Hepatocyte (in vitro differentiated cells): ENCODE measurements at places on chromosomes 7 and 10. TPM values are rescaled to one million over a fixed set of nuclear protein-coding genes. Genes with fewer than 3 reads are reported as not detected.

GJD4 gene
- total RNA-seq: 0.17 TPM in 1 of 2 replicates, not detected in the other

PRLHR gene
- total RNA-seq: not detected in 2 replicates

CDK13 gene
- 71.8 and 76.0 TPM in 2 replicates for total RNA-seq

SFXN2 gene
- total RNA-seq: 6.2 and 17.5 TPM in 2 replicates

COL1A2 gene
- 1,011 and 1,836 TPM in 2 replicates for total RNA-seq

TUBAL3 gene
- 1.0 and 1.7 TPM in 2 replicates for total RNA-seq

FAM107B gene
- total RNA-seq: 84.8 and 85.5 TPM in 2 replicates

MKI67 gene
- 9.1 and 13.1 TPM in 2 replicates for total RNA-seq

SMKR1 gene
- 0.88 TPM in 1 of 2 replicates, not detected in the other for total RNA-seq

OLAH gene
- total RNA-seq: not detected in 2 replicates

TPK1 gene
- total RNA-seq: 7.4 and 9.7 TPM in 2 replicates

DNA sequence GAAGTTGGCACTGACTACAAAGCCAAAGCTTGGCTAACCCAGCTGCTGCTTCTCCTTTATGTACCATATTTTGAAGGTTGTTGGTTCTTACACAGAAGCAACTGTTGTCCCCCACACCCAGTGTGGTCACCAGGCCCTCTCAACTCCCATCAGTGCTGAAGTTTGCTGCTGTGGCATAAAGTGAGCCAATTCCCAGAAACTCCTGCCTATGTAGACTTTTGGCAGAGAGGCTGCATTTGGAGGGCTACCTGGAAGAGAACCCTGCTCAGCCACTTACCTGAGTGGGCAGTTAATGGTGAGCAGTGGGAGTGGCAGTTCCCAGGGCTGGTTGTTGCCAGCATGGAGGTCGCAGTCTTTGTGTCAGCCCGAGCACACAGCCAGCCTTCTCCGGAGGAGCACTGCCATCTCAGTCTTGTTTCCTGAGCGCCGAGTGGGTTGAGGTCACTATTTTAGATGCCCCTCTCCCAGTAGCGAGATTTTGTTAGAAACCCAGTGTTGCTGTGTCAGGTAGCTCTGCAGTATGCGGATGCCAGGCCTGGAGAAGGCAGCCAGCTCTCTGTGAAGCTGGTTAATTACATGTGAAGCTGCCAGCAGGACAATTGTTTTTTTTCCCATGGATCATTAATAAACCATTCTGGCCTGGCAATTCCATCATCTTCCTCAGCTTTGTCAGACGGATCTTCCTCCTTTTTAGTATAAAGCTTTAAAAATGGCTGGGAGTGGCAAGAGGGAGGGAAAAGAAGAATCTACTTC is 24.5 kb downstream of the LRRC4 start:
- DNase-seq: no peak

DNA sequence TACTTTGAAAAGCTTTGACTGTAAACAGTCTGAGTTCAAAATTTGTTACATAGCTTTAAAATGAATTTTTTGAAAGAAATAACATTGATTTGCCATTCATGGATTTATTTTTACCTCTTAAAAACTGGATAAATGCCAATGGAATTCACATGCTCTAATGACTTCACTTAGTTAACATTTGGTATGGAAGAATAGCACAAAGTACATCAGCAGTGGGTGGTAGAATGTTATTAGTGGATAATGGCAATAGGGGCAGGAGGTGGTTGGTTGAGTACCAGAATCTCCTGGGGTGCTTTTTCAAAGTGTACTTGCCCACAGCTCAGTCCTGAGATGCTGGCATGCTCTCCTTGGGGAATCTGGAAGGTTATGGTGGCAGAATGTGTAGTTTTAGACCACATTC is 4.7 kb downstream of the PPP1R9A start:
- no peak for DNase-seq

- no peak for DNase-seq
These were observed 179.5 kb upstream of the YAE1 start for GRCh38 chr7:39386718-39387117.

- peak; percentile 50 for DNase-seq
These were observed 20.9 kb downstream of the TEX36 start for GRCh38 chr10:125661941-125662515.

- DNase-seq: peak; percentile 42
These were observed 42.4 kb upstream of the SEPTIN7 start for GRCh38 chr7:35758421-35758820.

- DNase-seq: no peak
These were observed 19.4 kb upstream of the SH3PXD2A start for GRCh38 chr10:103874730-103875129.

GRCh38 chr7:140059273-140060242 is 3.2 kb downstream of the PARP12 start:
- peak; percentile 66 for DNase-seq

- DNase-seq: peak; percentile 52
These were observed 29.4 kb downstream of the CHST15 start for GRCh38 chr10:124063750-124064603.

DNA sequence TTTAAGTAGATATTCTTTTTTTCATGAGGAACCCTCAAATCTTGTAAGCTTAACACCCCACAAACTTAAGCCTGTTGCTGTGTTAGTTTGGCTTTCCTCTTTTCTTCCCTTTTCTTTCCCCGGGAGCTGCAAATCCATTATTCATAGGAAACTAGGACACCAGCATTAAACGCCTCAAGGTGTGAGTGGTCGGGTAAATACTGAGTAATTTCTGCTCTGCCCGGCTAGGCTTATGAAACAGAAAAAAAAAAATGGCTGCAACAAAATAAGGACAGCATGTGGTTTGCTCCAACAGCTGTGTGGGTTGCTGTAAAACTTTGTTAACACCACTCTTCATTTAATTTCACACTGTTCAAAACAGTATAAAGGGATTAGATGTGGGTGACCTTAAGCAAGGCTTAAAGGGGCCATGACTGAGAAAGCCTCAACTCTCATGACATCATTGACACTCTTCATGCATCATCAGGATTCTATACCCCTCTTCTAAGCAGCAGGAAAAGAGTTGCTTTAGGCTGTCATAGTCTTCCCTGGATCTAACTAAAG is 104.1 kb downstream of the AOAH start:
- no peak for DNase-seq

DNA sequence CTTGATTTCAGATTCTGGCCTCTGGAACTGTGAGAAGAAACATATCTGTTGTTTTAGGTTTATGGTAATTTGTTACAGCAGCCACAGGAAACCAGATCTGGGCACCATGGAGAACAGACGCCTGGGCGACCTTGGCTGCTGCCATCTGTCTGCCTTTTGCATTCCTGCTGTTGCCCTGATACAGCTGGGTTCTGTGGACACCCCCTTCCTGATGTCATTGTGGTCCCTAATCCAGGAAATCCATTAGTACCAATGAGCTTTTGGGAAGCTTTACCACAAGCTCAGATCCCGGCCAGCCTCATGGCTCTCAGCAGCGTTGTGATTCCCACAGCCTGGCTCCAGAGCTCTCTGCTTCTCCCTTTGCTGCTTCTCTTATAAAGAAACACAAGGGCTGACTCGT is 174.2 kb upstream of the NPS start:
- no peak for DNase-seq

DNA sequence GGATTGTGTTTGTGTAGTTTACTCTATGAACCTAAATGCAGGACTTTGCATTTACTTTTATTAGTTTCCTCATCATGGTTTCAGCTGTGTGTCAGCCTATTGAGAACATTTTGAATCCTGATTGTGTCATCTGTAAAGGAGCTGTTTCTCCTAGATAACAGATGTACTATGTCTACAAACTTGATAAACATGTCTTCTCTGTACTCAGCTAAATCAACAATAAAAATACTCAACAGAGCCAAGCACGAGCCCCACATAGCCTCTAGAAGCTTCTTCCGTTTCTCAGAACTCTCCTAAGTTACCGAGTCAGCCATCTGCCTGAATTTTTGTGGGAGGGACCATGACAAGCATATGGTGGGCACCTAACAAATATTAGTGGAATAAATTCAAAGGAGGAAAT is 234.7 kb downstream of the SKAP2 start:
- no peak for DNase-seq

GRCh38 chr10:114336823-114337509 is 67.3 kb downstream of the AFAP1L2 start:
- DNase-seq: no peak

- peak; percentile 19 for DNase-seq
These were observed 5.2 kb downstream of the IFIT5 start for GRCh38 chr10:89419548-89419947.
